CD4-positive, alpha-beta T cell treated with Interleukin-10 for 1 hour (primary cell): ENCODE measurements at places on chromosomes 7 and 10.

GRCh38 chr10:34104829-34105572, 710.1 kb downstream of the PARD3 start:
- no peak for DNase-seq

GRCh38 chr10:89391907-89392756, at the start of gene IFIT1:
TSS of gene IFIT1 (plus strand) at chr10:89392623. CDS start at chr10:89392713, 90 bp downstream.
- peak; percentile 84 for DNase-seq

DNA sequence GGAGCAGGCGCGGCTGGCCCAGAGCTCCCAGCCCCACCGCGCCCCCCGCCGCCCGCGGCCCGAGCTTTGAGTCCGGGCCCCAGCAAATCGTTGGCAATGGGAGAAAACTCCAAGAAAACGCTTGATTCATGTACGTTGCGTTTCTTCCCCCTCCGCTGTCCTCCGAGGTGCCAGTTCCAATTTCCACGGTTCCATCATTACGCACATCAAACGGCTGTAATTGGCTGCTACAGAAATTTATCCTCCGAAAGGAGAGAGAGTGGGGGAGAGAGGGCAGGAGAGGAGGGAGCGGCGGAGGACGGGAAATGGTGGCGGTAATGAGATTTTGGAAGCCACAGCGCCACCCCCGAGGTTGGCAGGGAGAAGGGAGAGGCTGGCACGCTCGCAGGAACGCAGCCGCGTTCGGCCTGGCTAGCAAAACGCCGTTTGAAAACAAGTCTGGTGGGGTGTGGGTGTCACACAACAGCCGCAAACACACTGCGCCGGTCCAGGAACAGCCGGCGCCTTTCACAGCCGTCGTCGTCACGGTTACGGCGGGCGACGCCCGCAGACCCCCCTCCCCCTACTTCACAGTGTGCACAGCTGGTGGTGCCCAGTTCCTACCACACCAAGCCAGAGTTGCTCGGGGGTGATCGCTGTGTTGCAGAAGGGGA, 57.5 kb downstream of the UNCX start:
- peak; percentile 49 for DNase-seq

GRCh38 chr7:131057015-131057793, 270.5 kb upstream of the MKLN1 start:
- peak; percentile 83 for DNase-seq

DNA sequence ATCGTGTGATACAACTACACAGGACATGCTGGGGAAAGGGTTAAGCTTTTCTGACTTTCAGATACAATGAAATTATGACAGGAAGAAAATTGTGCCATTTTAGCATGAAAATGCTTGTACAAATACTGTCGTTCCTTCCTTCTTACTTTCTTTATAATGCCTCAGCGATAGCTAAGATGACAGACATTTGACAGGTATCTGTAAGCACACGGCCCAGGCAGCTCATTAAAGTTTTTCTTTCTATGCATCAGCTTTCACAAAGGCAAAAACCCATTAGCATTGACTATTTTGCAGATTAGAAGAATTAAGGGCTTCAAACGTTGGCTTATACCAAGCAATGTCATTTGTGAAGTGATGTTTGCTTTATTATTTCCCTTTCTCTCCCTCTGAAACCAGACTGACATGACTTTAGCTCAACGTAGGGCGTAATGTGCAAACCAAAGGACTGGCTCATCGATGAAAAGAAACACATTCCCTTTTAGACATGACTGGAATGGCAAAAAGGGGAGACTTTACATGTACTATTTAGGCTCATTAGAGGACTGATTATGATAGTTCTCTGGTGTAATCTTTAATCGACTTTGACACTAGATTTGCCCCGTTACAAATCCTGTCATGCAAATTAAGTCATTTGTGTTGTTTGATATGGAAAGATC, 258.4 kb upstream of the SP8 start:
- no peak for DNase-seq

DNA sequence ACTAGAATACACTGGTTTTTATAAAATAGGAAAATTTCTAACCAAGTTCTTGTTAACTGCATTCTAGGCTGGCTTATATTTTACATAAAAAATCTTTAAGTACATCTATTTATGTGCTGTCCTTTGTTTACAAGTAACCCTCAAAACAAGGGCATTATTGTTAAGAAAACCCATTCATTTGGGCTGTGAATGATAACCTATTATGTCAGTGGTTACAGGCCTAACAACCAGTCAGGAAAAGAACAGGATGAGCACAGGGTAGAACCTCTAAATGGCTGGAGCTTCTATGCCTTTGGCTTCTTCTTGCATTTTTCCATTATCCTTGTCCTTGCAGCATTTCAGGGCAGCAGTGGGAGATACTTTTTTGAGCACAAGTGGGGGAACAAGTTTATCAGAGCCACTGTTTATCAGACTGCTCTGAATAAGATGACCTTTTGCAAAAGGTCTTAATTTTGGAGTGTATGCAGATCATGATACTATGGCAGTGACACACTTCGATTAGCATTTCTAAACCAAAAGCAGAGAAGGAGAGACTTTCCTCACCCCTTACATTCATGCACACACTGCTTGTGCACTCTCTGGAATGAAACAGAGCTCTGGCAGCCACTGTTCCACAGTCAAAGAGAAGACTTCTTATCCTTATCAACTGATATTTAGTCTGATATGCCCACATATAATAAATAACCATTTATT, 10.9 kb downstream of the GPR37 start:
- DNase-seq, result no peak

DNA sequence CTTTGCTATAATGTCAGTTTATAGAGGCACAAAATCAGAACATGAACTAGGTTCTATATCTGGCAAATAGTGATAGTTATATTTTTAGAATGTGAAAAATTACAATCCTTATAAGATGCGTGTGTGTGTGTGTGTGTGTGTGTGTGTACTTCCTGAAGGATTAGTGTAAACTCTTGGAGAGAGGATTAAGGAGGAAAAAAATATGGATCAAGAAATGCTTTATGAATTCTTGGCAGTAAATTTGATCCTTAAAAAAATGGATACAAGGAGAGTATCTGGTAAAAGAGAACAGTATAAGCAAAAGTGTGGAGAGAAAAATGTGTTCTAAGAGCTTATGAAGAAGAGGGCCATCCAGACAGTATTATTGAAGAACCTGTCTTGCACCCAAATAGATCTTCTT, 484.3 kb downstream of the ADRA2A start:
- DNase-seq, result no peak

DNA sequence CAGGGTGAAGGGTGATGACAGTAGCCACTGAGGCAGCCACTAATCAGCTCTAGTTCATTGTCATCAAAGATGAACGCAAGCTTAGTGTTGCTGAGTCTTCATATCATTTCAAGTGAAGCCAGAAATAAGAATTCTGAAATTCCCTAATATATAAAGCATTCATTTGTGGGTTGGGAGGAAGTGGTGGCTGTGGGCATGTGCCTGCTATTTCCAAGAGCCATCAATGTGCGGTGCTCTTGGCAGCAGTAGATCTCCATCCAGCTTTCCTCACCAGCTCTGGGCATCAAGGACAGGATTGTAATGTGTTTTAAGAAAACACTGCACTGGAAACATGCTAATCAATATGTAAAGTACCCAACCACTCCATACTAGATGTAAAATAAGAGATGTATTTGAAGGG, 202.5 kb upstream of the AHR start:
- DNase-seq, result no peak

DNA sequence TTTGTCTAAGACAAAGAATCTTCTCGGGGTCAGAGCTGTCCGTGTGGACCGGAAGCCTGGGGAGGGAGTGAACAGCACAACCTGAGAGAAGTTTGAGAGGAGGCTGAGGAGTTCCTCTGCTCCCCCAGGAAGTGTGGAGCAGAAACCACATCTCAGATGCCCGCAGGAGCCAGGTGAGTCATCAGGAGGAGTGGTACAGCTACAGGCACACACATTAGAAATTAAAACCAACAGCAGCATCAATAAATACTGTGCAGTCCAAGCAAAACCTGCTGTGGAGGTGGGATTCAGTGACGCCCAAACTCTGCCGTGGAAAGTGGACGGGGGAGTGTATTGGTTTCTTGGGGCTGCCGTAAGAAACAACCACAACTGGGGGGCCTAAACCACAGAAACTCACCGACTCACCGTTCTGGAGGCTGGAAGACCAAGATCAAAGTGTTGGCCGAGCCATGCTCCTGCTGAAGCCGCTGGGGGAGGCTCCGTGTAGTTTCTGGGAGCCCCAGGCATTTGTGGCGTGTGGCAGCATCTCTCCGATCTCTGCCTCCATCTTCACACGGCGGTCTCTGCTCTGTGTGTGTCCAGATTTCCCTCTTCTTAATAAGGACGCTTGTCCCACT, 31.2 kb upstream of the GARS1 start:
- no peak for DNase-seq
